LoVo (cell line): ENCODE measurements at places on chromosomes 16 and 17.

- DNase-seq = no peak
Observed at GRCh38 chr16:71854369-71854948, 8.7 kb downstream of the ATXN1L start.

GRCh38 chr17:42681976-42682721 is at the start of gene CNTNAP1:
Gene CNTNAP1 (plus strand): TSS chr17:42682531. CDS start chr17:42682830, 299 bp downstream.
- peak; percentile 26 for DNase-seq

GRCh38 chr17:38420518-38420917 is 7.7 kb upstream of the ARHGAP23 start:
- DNase-seq = no peak

GRCh38 chr16:11391576-11391975 is 46.3 kb downstream of the RMI2 start:
- no peak for DNase-seq

DNA sequence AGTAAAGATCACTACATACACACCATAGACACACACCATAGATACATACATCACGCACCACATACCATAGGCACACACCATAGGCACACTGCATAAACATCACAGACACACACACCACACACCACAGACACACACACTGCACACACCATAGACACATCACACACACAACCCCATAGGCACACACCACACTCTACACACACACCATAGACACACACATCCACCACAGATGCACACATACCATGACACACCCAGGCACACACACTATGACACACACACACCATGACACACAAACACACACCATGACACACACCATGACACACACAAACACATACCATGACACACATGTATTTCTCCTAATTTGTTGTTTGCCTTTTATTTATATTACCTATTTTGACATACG is 14.1 kb downstream of the TBC1D16 start:
- no peak for DNase-seq
